Putamen (tissue), 1 donor: ENCODE measurements at places on chromosomes 13 and 19.

DNA sequence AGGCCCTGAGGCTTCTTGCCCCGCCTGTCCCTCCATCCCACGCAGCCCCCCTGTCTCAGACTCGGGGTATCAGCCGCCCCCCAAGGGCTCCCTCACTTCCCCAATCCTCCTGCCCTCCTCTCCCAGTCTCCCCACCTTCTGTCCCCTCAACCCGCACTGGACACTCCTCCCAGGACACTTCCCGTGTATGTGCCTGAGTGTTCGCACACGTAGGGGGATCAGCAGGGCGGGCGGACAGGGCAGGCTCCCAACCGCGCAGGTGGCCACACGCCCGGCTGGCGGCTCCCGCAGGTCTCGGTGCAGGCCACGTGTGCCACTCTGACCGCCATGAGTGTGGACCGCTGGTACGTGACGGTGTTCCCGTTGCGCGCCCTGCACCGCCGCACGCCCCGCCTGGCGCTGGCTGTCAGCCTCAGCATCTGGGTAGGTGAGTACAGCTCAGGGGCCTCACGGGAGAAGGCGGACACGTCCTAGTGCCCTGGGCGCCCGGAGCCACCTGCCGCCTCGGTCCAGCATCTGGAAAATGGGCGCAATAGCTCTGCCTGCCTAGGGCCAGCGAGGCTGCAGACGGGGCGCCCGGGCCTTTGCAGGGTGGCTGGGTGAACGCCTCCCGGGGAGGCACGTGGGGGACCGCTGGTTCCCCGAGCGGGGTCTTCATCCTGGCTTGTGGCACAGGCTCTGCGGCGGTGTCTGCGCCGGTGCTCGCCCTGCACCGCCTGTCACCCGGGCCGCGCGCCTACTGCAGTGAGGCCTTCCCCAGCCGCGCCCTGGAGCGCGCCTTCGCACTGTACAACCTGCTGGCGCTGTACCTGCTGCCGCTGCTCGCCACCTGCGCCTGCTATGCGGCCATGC lies 2.3 kb downstream of the KISS1R start:
- no peak for DNase-seq

GRCh38 chr19:16327501-16327900 lies 2.9 kb downstream of the KLF2 start:
- DNase-seq, result no peak

- no peak for DNase-seq
Measured at GRCh38 chr13:113397608-113398425, 33.9 kb upstream of the GRTP1 start.

GRCh38 chr13:33172911-33173310 lies 112.6 kb downstream of the STARD13 start:
- no peak for DNase-seq

GRCh38 chr13:91988331-91988730 lies 589.9 kb downstream of the GPC5 start:
- DNase-seq, result no peak

- DNase-seq, result no peak
Measured at GRCh38 chr19:5032101-5032967, 63.4 kb downstream of the KDM4B start.

DNA sequence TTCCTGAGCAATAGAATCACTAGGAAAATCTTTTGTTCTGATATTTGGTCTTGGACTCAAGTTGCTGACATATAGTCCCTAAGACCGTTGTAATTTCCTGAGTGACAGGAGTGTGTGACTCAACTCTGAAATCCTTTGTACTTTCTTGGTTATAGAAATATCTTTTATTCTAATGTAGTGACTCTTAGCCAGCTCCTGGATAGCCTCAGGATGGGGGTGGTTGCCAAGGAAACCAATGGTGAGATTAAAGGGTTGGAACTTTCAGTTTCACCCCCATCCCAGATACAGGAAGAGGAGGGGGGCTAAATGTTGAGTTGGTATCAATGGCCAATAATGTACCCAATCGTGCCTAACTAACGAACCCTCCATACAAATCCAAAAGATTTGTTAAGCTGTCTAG lies 41.8 kb downstream of the MBD3L2B start:
- DNase-seq, result no peak

GRCh38 chr13:41995946-41996345 lies 35.0 kb upstream of the VWA8 start:
- no peak for DNase-seq

DNA sequence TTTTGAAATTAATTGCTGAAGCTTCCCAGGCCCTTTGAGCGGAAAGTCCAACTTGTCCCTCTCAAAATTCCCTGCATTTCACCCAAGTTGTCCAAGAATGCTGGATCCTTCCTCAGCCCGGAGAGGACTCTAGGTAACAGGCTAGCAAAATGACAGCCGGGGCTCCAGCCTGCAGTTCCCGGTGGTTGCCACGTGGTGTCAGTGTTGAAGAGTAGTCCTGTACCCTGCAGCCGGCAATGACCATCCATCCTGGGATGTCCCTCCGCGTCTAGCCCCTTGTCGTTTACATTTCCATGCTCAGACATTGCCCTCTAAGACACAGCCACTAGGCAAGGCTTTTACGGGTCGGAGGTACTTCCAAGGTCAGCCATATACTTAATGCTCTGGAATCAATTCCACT lies 31.4 kb upstream of the MTIF3 start:
- DNase-seq, result no peak

- DNase-seq, result no peak
Measured at GRCh38 chr13:99316657-99317256, 9.6 kb upstream of the GPR183 start.

DNA sequence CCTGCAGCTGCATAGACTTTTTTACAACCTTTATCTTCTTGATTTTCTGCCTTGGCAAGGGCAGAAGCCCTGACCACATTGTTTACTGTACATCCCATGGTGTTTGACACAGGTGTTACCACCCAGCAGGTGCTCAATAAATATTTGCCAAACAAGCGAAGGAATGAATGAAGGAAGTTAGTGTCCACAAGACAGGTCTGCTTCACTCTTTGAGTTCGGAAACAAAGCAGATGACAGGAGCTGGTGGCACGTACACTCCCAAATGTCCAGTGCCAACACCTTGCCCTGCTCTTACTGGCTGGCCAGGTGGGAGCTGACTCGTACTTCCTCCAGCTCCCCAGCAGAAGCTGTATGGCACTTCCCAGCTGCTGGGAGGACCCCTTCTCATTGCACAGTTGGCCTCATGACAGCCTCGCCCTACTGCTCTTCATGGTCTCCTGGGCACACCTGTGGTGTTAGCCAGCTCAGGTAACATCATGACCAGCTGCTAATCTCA lies 22.0 kb upstream of the MUC16 start:
- DNase-seq, result no peak

DNA sequence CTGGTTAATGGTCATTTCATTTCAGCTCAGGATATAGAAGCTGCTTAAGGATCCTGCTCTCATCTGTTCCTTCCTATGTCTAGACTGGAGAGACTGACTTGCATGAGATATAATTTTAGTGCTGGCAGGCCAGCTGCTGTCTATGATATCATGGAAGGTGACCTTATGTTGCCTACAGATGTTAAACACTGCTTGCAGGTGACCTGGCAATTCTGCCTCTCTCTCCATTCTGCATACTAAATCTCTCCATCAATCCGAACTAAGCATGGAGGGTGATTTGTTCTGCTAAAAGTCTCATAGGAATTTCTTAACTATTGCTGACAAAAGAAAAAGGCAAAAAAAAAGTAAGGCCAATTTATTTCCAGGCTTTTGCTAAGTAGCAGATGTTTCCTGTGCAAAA lies 81.0 kb downstream of the CCNA1 start:
- no peak for DNase-seq

DNA sequence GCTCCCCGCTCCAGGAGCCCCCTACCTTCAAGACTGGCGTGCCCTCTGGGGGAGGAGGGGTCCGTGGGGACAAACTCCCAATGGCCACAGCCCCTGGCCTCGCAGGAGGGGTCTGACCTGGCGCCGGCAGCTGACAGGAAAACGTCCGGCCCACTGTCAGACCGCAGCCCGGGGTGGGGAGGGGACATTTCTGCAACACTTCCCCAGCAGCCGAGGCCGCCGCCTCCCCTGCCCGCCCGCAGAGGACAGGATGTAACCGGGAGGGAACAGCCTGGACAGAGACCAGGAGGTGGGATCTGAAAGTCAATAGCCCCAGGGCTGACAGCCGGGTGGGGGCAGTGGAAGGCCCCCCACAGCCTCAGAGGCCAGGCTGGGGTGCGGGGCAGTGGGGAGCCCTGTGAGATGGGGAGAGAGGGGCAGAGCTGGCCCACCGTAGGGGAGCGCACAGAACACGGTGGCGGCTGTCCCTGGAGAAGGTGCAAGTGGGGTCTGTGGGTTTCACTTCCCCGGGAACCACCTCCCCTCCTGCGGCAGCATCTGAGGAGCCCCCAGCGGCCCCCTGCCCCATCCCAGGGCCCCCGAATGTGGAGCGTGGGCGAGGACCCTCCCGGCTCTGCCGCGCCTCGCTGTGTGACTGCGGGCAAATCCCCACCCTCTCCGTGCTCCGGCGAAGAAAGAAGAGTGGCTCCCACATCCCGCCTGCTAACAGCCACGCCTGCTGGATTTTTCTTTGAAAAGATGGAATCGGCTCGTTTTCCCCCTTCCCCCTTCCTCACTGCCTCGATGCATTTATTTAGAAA lies at the start of gene PEAK3:
PEAK3 (minus strand) TSS at position 114 of the 800 bp plus-strand sequence. CDS start 1,244 bp downstream, outside the sequence.
- peak; percentile 71 for DNase-seq

- DNase-seq, result no peak
Measured at GRCh38 chr13:112003396-112003795, 63.6 kb upstream of the SOX1 start.

DNA sequence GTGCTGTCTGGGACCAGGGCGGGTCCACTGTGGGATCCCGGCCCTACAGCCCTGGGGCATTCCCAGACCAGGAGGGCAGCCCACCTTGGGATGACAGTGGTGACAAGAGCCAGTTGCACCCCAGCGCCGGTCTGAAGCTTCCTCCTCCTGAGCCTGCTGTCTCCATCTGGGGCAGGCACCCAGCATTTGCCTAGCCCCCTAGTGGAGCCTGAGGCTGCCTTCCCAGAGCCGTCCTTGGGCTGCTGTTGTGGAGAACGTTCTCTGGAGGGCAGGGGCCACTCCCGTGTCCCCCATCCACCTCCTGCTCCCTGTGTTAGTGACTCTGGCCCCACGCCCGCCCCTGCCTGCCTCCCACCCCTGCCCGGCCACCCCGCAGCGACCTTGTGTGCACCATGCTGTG lies 148.5 kb downstream of the KDM4B start:
- DNase-seq, result no peak

DNA sequence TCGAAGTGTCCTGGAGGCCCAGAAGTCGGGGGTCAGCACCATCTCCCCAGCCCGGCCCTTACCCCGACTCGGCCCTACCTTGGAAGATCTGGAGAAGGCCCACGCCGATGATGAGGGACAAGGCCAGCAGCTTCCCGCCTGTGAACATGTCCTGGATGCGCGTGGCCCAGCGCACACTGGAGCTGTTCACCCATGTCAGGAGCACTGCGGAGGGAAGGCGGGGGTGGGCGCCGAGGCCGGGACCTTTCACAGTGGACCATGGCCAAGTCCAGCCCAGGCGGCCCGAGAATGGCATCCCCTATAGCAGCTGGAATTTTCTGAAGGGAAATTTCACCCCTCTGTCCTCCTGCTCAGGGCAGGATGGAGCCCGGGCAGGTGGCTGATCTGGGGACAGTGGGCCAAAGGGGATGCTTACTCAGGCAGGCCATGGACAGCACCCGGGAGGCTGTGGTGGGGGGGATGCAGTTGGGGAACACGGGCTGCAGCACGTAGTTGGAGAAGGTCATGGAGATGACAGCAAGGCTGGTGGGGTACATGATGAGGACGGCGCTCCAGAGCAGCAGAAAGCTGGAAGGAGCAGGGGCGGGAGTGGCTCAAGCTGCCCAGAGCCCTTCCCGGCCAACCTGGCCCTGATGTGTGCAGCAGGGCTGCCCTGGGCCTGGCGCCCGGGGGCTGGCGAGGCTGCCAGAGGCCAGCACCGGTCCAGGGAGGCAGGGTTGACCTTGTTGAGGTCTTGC lies 13.0 kb downstream of the SLC7A10 start:
- no peak for DNase-seq

DNA sequence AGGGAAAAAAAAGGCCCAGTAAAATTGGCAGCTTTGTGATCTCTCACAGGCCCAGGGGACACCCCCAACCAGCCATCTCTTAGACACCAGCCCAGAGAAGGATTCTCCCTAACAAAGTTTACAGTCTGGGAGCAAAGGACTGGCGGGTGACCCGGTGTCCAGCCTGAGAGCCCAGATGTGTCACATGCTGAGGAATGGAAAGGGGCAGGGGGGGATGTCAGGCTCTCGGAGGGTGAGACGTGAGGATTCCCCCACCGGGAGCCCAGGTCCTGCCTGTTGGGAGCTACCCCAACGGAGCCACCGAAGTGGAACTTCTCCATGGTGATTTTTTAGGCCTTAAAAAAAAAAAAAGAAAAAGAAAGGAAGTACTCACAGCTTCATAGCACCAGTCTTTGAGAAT lies 4.8 kb upstream of the CTXN1 start:
- no peak for DNase-seq

- no peak for DNase-seq
Measured at GRCh38 chr13:49367640-49368422, 76.0 kb downstream of the CAB39L start.

GRCh38 chr13:114105521-114106225 lies 26.8 kb downstream of the RASA3 start:
- no peak for DNase-seq

DNA sequence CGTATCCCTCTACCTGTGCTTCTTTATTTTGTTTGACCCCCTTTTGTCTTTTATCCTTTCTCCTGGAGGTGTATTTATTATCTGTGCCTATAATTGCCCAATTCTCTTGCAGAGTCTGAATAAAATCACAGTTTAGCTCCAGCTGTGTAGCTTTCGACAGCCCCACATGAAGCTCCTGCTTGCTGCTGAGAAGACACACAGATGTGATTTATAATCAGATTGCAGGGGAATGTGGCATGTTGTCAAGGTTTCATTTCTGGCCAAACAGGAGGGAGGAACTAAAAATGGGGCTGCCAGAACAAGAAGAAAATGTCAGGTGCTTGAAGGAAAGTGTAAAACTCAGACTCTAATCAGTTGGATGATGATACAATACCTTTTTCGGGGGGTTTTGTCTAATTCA lies 22.7 kb downstream of the CCNA1 start:
- no peak for DNase-seq

DNA sequence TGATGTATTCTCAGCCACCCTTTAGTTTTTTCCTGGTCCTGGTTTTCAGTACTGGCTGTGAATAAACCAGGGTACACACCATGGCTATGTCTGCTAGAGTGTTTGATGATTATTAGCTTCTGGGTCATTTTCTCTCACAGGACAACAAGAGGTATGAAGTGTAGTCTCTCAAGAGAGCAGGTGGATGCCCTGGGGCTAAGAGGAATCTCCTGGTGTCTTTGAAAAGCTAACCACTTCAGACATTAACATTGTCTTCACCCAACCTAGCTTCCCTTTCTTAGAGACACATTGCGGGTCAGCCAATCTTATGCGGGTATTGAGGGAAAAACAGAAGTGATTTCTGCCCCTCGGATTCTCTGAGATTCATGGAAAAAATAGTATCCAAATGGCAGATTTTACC lies 1.6 kb downstream of the ZNF730 start:
- no peak for DNase-seq
